Activated T-helper 1 cell treated with anti-CD3 and anti-CD28 coated beads, Interleukin-2, amount 50 U/mL, for 16 hours (primary cell): ENCODE measurements at places on chromosomes 1 and 21.

- no peak for DNase-seq
Measured at GRCh38 chr1:237166593-237167101, 124.7 kb downstream of the RYR2 start.

DNA sequence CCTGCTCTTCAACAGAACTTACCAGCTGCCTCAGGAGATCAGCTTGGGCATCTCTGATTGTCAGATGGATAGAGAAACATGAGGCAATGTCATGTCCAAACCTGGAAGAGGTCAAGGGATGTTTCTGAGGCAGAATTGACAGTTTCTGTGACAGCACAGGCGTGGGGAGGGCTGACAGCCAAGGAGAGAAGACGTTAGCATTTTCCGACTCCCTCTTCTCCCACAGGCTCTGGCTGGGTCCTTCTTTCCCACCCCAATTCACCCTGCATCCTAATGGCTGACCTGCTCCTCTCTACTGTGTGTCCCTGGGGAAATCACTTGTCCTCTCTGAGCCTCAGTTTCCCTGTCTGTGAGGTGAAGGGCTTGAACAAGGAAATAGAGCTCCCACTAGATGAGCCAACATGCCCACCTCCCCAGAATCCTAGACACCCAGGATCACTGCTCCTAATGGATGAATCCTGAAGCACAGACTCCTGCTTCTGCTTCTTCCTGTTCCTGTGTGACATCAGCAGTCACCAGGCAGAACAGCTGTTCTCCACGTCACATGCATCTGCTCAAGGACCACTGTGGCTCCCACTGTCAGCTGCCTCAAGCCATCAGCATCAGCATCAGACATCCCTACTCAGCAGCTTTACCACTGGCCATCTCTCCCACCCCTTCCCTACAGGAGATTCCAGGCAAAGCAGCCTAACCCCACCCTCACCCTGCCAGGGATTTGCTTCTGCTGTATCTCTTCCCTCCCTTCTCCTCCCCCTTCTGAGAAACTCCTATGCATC lies 408.0 kb downstream of the MATN1 start:
- DNase-seq, result no peak

- no peak for DNase-seq
Measured at GRCh38 chr1:15696956-15697521, 12.9 kb downstream of the PLEKHM2 start.

DNA sequence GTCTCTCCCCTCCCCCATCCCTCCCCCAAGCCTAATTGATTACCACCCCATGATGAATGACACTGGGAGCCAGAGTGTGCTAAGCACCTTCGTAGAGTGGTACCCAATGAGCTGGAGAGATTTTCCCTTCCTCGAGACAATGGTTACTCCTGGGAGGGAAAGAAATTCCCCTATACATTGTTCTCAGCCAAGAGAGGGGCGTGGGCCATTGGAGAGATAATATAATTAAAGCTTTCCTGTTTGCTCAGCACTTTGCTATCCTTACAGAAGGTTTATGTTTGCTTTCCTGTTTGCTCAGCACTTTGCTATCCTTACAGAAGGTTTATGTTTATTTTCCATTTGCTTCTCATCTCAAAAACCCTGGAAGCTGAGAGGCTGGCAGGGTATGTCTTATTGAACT lies 126.1 kb upstream of the KLHDC7A start:
- DNase-seq, result no peak
